Daoy (cell line): ENCODE measurements at places on chromosomes 4 and X. TPM values are rescaled to one million over a fixed set of nuclear protein-coding genes. Genes with fewer than 3 reads are reported as not detected.
A peak's percentile ranks its signal among the peaks of the same experiment; 100 is the strongest.

BRS3 gene
- not detected in 2 replicates for total RNA-seq

KLHL13 gene
- 4.0 and 6.6 TPM in 2 replicates for total RNA-seq

CCDC158 gene
- not detected in 2 replicates for total RNA-seq

SLAIN2 gene
- 25.8 and 28.7 TPM in 2 replicates for total RNA-seq

- DNase-seq = no peak
These were observed 580.2 kb downstream of the INPP4B start for GRCh38 chr4:142265946-142266345.

DNA sequence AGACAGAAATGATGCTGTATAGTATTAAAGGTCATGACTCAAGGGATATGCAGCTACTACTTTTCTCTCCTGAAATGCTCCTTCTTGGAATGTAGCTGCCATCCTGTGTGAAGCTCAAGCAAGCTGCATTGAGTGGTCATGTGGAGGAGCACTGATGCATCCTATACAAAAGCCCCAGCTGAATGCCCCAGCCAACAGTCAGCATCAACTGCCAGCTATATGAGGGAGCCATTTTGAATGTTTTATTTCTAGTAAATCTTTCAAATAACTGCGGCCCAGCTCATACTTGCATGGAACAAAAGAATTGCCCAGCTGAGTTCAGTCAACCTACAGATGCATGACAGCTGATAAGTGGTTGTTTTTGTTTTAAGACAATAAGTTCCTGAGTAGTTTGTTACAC is 165.0 kb upstream of the GEMIN8 start:
- no peak for DNase-seq

GRCh38 chr4:108035691-108036090 is 46.0 kb downstream of the HADH start:
- no peak for DNase-seq

GRCh38 chrX:51747671-51748070 is 4.4 kb downstream of the GSPT2 start:
- no peak for DNase-seq

DNA sequence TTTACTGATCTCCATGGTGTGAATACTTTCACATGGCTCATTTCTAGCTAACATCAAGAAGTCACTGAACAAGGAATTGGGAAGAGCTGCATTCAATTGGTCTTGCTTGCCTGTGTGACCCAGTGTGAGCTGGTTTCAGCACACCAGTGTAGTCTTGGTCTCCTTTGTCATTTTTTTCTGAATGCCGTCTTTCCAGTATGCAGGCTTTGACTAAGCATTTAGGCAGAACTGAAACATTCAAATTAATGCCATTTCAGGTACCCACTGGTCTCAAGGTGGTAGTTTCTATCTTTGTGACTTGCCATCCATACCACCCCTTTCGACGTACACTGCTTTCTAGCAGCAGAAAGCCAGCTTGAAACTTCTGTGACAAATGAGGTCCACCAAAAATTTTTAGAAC is 550.5 kb upstream of the BOD1L1 start:
- no peak for DNase-seq

DNA sequence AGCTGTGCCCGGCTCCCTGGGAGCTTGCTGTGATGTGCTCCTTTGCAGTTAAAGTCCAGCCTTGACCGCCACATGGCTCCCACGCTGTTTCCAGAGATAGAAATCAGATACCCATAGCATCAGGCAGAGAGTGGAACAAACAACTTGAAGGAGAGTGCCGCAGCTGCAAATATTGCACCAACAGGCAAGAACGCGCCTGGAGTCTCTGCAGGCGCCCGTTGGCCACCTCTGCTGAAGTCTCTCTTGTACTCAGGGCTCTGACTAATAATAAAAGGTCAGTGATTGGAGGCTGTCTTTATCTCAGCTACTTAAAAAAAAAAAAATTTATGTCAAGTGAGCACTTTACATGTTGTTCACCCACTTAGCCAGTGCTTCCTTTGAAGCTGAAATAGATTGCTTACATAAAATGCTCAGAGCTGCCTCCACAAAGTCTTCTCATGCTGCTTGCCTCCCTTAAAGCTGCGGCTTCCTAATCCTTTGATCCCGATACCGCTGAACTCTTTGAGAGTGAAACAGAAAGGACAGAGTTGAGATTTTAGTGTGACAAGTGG is 30.9 kb upstream of the TENM3 start:
- peak; percentile 63 for DNase-seq

- DNase-seq = no peak
These were observed 28.7 kb downstream of the RHOH start for GRCh38 chr4:40225497-40225896.

GRCh38 chrX:86148024-86148511 is at the start of gene DACH2:
DACH2 (plus strand) TSS chrX:86148451.
- no peak for DNase-seq

- DNase-seq = peak; percentile 9
These were observed 129.1 kb upstream of the LDB2 start for GRCh38 chr4:17027495-17027894.

DNA sequence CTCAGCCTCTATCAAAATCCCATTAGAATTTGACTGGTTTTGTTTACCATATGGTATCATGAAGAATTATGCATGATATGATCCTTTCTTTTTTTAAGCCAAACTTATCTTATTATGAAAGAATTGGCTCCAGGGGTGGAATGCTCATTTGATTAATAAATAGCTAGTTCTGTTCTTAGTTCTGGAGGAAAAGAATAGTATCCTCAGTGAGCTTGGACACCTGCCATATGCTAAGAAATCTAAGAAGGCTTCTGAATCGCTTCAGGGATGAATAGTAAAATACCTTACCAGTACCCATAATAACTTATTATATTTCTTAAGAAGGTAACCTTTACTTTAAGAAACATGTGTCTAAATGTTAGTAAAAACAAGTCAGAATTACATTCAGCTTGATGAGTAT is 803.6 kb downstream of the ADGRL3 start:
- no peak for DNase-seq

DNA sequence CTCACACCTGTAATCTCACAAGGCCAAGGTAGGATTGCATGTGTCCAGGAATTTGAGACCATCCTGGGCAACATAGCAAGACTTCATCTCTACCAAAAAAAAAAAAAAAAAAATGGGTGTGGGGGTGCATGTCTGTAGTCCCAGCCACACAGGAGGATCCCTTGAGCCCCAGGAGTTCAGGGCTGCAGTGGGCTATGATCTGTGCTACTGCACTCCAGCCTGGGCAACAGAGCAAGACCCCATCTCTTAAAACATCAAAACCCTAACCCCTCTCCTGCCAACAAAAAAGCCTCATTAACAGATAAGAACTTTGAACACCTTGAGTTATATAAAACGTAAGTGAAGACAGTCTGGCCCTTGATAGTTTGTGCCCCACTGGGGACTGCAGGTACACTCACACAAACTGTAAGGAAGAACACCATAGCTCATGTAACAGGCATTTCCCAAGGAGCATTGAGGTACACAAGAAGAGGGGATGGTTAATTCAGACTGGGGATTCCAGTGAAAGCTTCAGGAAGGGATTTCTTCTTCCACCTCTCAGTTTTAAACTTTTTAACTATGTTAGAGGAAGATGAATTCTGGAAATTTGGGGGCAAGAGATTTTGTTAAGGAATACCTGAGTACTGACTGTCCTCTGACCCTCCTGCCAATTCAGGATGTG is 34.7 kb downstream of the RBPJ start:
- DNase-seq = no peak

- no peak for DNase-seq
These were observed 97.2 kb upstream of the ADRA2C start for GRCh38 chr4:3668825-3669552.
